WTC11 (cell line): ENCODE measurements at places on chromosomes 12 and 14. TPM values are rescaled to one million over a fixed set of nuclear protein-coding genes. Genes with fewer than 3 reads are reported as not detected.

GRCh38 chr14:37623426-37623951, 28.1 kb downstream of the TTC6 start:
- H3K4me1 ChIP-seq = peaks cover 4% of the 10 kb centered on the region
- H3K27me3 ChIP-seq = peaks cover 75% of the 10 kb centered on the region
- no peaks in the 10 kb centered on the region for H3K36me3 ChIP-seq
- DNase-seq = no peak
- no peak overlapping the region for H3K4me3 ChIP-seq

DNA sequence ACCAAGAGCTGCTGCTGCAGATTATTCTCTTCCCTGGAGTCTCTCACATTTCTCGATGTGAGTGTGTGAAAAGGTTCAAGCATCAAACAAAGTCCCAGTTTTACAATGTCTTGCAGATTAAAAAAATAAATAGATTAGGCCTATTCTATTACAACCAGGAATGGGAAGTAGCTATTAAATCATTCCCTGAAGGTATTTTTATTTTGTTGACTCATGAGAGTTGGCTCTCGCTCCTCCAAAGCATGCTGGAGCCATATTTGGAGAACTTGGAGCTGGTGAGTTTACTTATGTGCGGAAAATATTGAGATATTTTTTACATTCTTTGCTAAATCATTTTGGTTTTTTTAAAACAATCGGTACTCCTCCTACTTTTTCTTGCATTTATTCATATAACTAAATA, 572.3 kb downstream of the ETNK1 start:
- no peaks in the 10 kb centered on the region for H3K4me1 ChIP-seq
- H3K27me3 ChIP-seq = no peaks in the 10 kb centered on the region
- peaks cover 5% of the 10 kb centered on the region for H3K36me3 ChIP-seq
- no peak for DNase-seq
- H3K4me3 ChIP-seq = no peak overlapping the region

- H3K36me3 ChIP-seq = no peaks in the 10 kb centered on the region
- no peaks in the 10 kb centered on the region; the same call in 1 of the 2 replicates for H3K27me3 ChIP-seq
- H3K27ac ChIP-seq = no peak overlapping the region
- no peak for DNase-seq
- H3K4me1 ChIP-seq = no peaks in the 10 kb centered on the region
Measured at GRCh38 chr12:64810831-64811230, 13.6 kb upstream of the TBC1D30 start.

SLCO1B1 gene
- 0.25 to 0.52 TPM (median 0.37 TPM) in 3 replicates for total RNA-seq

RBP5 gene
- 4.1 to 5.4 TPM (median 4.7 TPM) in 3 replicates for total RNA-seq
